ENCODE measurements at places on chromosomes 5 and 9.
A peak's percentile ranks its signal among the peaks of the same experiment; 100 is the strongest.

GRCh38 chr9:114725930-114726329 lies 43.9 kb upstream of the TEX48 start:
- DNase-seq = no peak

DNA sequence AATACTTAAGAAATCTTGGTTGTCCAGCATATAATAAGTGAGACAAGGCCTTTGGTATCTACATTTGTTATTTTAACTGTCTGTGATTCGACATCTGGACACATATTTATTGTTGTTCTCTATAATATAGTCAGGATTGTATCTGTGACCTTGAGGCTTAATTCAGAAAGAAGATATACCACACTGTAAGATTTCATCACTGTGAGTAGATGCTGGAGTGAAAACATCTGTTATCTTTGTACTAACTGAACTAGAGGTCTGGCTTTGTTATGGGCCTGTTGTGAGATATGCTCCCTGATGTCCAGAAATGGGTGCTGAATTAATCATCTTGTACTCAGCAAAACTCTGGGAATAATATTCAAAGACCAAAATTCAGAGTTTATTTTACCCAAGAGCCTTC lies 148.5 kb downstream of the ISOC1 start:
- DNase-seq = no peak

DNA sequence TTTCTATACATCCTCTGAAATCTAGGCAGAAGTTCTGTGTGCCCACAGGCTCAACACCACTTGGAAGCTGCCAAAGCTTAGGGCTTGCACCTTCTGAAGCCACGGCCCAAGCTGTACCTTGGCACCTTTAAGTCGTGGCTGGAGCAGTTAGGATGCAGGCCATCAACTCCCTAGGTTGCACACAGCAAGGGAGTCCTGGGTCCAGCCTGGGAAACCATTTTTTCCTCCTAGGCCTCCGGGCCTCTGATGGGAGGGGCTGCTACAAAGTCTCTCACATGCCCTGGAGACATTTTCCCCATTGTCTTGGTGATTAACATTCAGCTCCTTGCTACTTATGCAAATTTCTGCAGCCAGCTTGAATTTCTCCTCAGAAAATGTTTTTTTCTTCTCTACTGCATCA lies 15.5 kb upstream of the PLK2 start:
- DNase-seq = no peak

- DNase-seq = no peak
These were observed 277.5 kb downstream of the PLK2 start for GRCh38 chr5:58182287-58182841.

DNA sequence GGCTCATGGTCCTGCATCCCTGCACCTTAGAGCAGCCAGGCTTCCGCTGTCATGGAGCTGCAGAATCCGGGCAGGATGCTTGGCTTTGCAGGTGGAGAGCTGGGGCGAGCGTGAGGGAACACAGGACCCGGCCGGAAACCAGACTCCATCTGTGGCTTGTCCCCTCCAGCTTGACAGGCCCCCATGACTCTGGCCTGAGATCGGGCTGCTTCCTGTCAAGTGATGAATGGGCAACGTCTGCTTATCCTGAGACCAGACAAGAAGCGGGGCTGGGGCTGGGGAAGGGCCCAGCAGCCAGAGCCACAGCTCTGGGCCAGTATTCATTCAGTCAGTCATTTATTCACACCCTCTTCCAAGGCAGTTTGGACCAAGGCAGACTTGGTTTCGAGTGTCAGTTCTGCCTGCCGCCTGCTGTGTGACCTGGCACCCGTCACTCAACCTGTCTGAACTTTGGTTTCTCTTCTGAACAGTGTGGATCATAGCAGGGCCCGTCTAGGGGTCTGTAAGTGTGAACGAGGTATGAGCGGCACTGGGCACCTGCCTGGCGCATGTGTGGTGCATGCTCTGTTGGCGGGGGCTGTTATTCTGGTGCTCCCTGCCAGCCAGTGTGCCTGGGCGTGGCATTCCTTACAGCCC lies 37.5 kb downstream of the NEK6 start:
- DNase-seq = no peak

- no peak for DNase-seq
These were observed 22.6 kb downstream of the STK10 start for GRCh38 chr5:172165465-172165864.

DNA sequence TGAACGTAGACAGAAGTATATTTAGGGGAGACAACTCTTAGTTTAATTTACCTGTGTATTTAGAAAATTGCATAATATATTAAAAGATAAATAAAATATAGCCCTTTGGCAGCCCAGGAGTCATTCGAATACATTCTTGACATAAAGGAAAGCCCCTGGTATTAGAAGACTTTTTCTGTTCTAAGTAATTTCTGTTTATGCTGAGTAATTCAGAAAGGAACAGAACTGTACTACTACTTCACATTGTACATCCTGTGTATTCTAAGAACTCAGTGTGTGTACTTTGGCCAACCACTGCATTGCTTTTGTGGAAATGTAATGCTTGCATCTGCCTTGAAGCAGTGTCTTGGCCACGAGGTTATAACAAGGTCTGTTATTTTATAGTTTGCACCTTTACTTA lies 136.4 kb downstream of the KDM4C start:
- no peak for DNase-seq

- DNase-seq = no peak
These were observed 2.0 kb upstream of the ZNF622 start for GRCh38 chr5:16467363-16468219.

GRCh38 chr5:20034717-20035116 lies 46.7 kb upstream of the CDH18 start:
- DNase-seq = no peak

- DNase-seq = peak; percentile 63
These were observed 8.3 kb upstream of the ENC1 start for GRCh38 chr5:74648835-74649293.

Data from putamen (tissue), 1 donor.